NCI-H526 treated with DMSO at 0.1 percent for 48 hours (cell line): ENCODE measurements at places on chromosomes 12 and 14.

- no peak for DNase-seq
Observed at GRCh38 chr12:30796313-30796780, 41.6 kb upstream of the CAPRIN2 start.

DNA sequence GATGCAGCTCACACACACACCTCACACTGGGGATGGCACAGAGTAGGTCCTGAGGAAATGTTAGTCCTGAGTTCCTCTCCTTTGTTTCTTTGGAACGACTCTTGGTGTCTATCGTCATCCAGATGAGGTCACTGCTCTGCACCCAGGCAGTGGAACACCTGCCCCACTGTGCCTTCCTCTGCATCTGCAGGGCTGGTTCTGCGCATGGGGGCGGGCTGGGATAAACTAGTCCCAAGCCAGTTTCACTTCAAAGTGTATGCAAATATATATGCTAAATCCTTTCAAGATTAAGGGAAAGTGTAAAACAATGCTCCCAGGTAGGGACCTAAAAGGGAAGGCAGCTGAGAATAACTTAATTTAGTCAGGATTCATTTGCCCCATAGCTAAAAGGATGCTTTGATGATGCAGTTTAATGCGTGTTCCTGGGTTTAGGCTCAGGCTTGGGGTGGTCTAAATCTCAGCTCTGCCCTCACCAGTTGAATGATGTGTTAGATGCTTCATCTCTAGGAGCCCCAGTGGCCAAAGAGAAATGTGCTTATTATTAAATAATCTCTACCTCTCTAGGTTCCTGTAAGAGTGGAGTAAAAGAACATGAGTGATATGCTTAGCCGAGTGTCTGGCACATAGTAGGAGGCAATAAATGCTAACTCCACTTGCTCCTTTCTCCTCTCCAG lies 47.1 kb upstream of the OVCH1 start:
- no peak for DNase-seq

DNA sequence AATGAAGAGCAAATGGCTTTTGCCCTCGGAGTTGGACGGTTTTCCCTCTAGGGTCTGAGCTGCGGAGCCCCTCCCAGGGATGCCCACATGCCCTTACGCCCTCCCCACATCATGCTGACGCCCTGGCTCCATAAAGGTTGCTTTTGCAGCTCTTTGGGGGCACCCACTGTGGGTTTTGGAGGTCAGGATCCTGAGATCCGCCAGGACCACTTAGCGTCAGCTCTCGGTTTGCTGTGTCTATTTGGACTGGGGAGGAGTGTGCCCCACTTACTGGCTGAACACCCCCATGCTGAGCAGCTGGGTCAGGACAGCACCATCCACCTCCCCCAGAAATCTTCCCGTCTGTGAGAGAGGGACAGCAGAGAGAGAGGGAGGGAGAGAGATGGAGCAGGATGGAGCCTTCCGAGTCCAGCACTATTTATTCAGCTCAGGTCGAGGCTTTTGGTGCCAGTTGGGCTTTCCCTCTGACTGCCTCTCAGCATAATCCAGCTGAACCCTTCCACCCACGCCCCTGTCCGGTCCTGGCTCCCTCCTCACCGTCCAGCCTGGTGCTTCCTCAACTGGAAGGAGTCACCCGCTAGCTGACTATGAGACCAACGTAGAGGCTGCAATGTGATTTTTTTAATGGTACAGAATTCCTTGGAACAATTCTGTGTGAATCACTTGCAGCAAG lies 18.9 kb upstream of the LRTM2 start:
- no peak for DNase-seq

- DNase-seq: no peak
Observed at GRCh38 chr14:24426150-24426911, 3.1 kb downstream of the CBLN3 start.

GRCh38 chr12:89345830-89346740 lies 6.2 kb downstream of the DUSP6 start:
- peak; percentile 28 for DNase-seq

- no peak for DNase-seq
Observed at GRCh38 chr12:108270035-108270848, 68.9 kb downstream of the CMKLR1 start.

DNA sequence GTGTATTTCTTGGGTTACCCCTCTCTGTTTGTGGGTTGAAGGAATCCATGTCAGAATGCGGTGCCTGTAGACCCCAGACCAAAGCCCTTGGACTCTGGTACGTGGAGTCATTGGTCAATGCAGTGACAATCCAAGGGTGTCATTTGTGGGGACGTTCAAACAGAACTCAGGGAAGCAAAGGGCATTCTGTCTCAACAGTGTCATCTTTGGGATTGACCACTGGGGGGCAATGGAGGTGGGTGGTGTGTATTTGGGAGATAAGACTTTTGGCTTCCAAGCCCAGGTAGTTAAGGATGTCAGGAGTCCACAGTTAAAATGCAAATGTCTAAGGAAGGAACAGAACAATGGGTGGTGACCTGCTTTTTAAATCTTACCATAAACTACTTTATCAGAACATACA lies 54.6 kb upstream of the CCDC175 start:
- DNase-seq: no peak

GRCh38 chr14:76375947-76376404 lies at the start of gene ESRRB:
Gene ESRRB (plus strand): TSS chr14:76376137. CDS start chr14:76376402, 265 bp downstream.
- peak; percentile 34 for DNase-seq

- no peak for DNase-seq
Observed at GRCh38 chr12:64180951-64181350, 41.1 kb downstream of the KICS2 start.

- no peak for DNase-seq
Observed at GRCh38 chr12:75709503-75709902, 198.1 kb upstream of the KRR1 start.

DNA sequence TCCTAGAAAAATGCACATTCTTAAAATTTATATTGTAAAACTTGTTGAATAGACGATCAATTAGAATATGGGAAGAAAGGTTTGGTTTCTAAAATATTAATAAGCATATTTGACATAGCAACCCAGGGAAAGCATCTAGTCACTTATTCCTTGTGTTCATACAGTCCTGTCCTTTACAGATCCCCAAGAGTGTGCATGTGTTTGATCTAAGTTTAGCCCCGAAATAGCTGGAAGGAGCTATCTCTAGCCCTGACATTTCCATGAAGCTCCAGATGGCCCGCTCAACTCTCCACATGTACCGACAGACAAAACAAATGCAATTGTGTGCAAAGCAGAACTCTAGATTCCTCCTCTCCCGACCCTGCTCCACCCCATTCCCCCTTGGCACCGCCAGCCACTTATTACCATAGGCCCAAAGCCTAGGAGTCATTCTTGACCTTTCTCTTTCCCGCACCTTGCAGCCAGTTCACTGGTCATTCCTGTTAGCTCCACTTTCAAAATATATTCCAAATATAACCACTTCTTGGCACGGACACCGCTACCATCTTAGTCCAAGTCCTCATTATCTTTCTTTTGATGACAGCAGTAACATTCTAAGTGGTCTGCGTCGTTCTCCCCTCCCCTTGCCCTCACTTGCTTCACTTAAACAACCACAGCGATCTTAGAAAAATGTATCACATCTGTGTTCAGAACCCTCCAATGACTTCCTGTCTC lies 45.4 kb upstream of the GZMB start:
- no peak for DNase-seq

DNA sequence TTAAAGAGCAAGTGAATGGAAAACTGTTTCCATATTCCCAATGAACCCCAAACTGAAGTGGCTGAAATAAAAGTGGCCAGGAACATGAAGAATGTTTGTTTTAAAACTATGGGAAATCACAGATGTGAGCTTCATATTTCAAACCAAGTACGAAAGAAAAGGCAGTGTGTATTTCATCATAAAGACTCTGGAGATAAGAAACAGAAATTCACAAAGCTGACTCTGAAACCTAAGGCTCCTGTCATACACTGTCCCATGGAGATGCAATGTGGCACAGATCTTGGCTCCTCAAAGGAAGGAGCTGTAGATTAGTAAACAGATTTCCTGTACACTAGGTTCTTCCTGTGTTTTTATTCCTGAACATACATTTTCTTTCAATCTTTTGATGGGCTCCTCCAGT lies 304.4 kb downstream of the MED13L start:
- no peak for DNase-seq
